ENCODE measurements at places on chromosomes 5 and 9. TPM values are rescaled to one million over a fixed set of nuclear protein-coding genes. Genes with fewer than 3 reads are reported as not detected.

Gene MYORG
- total RNA-seq: 11.9 TPM

Gene ADGRD2
- total RNA-seq: not detected

Gene ADAMTS16
- 1.8 TPM for total RNA-seq

GRCh38 chr9:114316605-114317230, 6.2 kb upstream of the ORM1 start:
- peak; percentile 7 for DNase-seq

DNA sequence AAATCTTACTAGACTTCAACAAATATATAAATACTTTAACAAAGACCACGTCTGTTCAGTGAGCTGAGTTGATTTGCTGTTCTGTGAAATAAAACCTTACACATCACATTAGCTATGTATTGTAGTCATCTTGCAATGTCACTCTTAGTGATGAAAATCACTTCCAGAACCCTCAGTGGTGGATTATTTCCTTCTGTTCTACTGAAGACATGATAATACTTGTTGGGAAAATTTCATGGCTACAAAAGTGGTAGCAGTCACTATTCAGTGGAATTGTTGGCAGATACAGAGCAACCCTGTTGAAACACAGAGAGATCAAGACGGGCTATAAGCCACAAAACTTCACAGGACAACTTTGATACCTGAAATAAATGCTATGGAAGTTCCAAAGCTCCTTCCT, 26.7 kb upstream of the FAM169A start:
- no peak for DNase-seq

DNA sequence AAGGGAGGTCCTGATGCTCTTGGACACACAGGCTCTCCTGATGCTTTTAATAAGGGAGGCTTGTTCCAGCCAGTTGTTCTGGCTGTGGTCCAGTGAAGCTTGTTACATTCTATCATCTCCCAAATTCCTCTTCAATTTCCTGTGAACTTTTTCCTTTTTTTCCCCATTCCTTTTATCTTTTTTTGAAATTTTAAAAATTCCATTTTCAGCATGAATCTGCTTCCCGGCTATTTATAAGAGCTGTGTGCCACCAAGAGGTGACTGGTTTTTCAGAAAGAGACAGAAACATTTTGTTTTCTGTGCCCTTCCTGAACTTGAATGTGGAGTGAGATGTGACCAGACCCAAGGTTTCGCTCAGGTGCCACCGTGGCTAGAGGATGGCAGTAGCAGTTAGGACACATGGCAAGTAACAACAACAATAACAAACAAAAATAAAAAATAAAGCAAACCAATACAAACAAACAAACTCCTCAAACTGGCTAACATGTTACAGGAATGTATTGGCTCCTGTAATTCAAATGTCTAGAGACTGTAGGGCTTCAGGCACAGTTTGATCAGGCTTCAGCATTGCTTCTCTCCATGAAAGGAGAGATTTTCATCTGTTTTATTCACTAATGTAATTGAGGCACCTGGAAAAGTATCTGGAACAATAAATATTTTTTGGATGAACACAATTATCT, 121.1 kb downstream of the BOD1 start:
- DNase-seq: no peak

GRCh38 chr5:108101130-108101529, 280.8 kb downstream of the FBXL17 start:
- DNase-seq: no peak

- no peak for DNase-seq
Observed at GRCh38 chr5:139443831-139444453, 4.6 kb upstream of the DNAJC18 start.

DNA sequence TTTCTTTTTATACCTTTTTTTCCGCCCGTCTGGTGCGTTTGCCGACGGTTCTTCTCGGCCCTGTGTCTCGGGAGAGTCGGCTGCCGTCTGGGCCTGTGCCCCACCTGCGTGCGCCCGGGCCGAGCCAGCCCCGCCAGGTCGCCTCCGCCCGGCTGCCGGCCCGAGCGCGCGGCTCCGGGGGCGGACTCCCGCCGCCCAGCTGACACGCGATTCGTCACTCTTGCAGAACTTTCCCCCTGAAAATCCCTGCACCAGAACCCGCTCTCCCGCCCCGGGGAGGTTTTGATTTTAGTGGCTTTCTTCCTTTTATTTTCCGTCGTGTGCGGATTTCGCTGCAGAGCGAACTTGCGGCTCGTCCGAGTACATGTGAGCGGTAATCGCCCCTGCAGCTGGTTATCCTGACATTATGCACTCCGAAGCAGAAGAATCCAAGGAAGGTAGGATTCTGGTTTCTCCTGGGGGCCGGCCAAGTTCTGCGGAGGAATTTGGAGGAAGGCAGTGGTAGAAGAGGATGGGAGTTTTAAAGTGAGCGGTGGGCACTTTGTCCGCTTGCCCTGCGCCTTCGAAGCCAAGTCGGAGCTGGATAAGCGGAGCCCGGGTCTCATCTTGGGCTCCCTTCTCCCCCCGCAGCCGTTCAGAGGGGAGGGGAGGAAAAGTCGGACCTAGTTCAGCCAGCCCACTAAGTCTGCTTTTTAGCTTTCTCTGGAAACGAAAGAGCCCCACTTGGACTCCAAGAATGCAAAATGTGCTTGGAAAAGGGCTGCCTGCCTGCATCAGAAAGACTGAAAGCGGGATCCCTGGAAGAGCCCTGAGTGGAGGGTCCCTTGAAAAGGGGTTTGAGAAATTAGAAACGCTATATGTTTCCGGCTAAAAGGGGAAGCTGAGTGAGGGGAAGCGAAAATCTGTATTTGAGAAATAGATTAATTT, at the start of gene TNFAIP8:
Gene TNFAIP8, plus strand, starts transcription at position 335 of the 927 bp plus-strand sequence. Its CDS starts 72 bp downstream, at position 407.
- peak; percentile 69 for DNase-seq

DNA sequence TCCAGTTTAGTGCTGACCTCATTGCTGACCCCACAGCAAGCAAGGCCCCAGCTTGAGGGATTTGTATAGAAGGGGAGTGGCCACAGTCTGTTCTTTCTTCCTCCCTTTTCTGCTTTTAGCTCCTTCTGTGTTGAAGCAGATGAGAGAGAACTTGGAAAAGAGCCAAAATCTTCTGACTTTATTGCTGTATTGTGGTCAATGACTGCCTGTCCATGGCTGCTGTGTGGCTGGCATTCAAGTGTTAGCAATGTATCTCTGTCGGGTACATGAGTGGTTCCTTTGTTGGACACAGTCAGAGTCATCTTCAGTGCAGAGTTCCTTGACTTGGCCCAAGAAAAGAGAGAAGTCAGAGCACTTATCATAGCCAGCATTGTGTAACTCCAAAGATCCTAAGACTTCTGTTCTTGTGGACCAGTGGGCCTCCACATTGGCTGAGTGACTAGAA, 154.1 kb downstream of the LRRC70 start:
- no peak for DNase-seq

DNA sequence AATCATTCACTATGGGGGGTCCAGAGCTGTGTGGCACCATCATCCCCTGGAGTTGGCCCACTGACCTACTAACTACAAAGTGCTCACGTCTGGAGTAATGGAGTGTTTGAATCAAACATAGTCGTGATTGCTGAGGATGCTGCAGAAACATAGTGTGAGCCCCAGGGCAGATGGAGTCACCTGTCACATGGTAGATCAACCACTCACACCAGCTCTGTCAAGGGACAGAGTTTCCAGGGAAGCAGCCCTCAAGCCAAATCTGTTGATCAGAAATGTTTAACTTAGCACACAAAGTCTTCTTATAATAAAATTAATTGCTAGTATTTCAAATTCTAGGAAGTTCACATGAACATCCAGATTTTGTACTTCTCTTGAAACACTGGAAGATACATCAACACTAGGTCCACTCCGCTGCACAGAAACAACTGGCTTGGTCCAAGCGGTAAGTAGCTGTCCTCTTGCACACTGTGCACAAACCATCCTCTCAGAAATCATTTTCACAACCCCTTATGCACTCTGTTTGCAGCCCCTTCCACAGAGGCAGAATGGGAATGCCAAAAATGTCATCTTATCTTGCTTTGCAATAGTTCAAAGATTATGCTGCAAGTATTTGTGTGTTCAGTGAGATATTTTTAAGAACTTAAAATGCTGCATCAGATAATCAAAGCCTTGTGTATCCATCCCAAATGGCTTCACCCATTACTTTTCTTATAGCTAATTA, 191.0 kb downstream of the EPB41L4A start:
- DNase-seq: no peak

- DNase-seq: peak; percentile 82
Observed at GRCh38 chr5:109410389-109411148, 795 bp upstream of the PJA2 start.

DNA sequence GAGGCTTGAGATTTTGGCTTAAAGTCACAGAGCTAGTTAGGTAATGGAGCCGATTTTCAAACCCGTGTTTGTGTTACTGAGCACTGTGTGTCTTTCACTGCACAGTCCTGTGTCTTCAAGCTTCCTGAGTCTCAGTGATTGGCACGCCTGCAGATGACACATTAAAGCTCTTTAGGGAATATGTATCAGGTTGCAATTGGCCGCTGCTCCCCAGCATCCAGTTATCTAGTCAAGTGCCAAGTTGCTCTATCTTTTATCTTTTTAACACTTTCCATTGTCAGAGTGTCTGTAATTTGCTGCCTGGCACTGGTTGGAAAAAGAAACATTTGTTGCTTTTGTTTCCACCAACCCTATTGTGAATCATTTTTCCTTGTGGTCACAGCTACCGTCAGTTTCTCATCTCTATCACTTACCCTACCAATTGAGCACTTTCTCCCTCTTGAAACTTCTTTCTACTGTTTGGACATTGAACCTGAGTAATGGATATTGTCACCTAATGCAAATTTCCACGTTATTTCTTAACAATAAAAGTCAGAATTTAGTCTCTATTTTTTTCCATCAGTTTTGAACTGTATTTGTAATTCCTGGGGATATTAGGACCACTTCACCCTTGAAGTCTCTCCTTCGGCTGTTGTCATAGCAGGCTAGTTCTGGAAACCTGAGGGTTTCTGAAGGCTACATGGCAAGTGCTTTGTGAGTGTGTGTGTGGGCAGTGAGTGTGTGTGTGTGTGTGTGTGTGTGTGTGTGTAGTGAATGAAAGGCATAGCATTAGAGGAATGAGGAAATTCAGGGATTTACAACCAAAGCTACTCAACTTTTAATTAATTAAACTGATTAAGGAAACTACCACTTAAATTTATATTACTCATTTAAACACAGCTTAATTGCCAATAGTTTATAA, 274.3 kb downstream of the ISL1 start:
- DNase-seq: no peak

- DNase-seq: no peak
Observed at GRCh38 chr5:54756796-54757402, 228.5 kb downstream of the ESM1 start.

DNA sequence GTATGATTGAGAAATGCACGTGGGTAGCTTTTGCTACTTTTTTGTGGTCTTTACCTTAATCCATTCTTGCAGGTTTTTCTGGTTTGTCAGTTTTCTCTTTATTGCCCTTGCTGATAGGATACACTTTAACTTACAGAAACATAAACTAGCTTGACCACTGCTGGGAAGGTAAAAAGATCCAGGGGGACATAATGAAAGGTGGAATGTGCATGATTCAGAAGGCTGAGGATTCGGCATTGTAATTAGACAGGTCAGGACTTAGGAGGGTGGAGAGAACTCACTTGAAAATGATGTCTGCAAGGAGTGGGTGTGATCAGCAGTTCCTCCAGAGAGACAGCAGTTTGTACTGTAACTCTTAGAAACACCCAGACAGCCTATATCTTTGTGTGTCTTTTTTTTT, 19.8 kb upstream of the TXNDC8 start:
- no peak for DNase-seq

DNA sequence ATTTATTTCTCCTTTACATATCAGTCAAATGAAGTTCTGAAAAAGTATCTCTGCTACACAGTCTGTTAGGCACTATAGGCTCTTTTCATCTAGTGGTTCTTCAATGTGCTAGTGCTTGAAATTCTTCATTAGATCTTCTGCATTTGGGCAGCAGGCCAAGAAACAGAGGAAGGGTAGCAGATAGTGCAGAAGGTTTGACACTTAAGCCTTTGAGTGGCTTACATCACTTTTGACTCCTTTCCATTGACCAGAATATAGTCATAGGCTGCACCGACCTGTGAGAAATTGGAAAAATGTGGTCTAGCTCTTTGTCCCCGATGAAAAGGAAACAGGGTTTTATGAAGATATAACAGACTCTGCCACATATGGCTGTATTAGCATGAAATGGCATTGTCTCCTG, 459.5 kb upstream of the PTGER4 start:
- no peak for DNase-seq

GRCh38 chr5:172004824-172005237, 1.6 kb downstream of the FBXW11 start:
- DNase-seq: no peak

DNA sequence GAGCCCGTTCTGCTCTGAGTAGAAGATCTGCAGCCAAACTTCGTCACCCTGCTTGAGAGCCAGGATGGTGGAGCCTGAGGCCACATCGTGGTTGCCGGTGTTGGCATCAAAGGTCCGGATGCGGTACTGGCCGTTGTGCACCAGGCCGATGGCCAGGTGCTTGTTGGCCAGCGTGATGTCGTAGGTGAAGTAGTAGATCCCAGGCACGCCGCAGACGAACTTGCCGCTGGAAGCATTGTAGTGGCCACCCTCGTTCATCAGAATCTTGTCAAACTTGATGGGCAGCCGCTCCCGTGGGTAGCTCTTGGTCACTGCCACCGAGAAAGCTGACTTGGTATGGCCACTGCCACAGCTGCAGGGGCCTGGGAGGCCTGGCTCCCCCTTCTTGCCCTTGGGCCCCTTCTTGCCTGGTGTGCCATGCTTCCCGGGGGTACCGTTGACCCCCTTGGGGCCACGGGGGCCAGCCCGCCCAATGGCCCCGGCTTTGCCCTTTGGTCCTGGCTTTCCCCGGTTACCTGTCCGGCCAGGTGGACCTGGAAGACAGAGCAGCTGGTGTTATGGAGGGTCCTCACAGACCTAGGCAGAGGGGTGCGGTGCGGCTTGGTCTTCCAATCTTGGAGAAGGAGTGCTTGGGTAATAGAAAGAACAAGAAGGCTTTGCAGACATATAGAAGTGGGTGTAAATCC, 21.0 kb downstream of the C1QTNF2 start:
- DNase-seq: no peak

- DNase-seq: no peak
Observed at GRCh38 chr5:14671414-14671813, 6.9 kb downstream of the OTULIN start.

GRCh38 chr9:11086561-11086960, 473.8 kb upstream of the PTPRD start:
- no peak for DNase-seq

- DNase-seq: no peak
Observed at GRCh38 chr9:131349522-131349880, 44.4 kb upstream of the PRRC2B start.

GRCh38 chr9:127545196-127546124, 66.6 kb upstream of the STXBP1 start:
- peak; percentile 98 for DNase-seq

- DNase-seq: no peak
Observed at GRCh38 chr9:70954126-70954525, 167.3 kb downstream of the TRPM3 start.

GRCh38 chr5:58871648-58872242, 288.9 kb downstream of the RAB3C start:
- DNase-seq: no peak

GRCh38 chr5:55226934-55227663, at the start of gene MCIDAS:
Gene MCIDAS (minus strand): TSS chr5:55227315. CDS start chr5:55227138, 177 bp downstream.
- DNase-seq: peak; percentile 87

- no peak for DNase-seq
Observed at GRCh38 chr5:174733836-174734235, 9.5 kb downstream of the MSX2 start.

- no peak for DNase-seq
Observed at GRCh38 chr9:108956022-108956630, 21.9 kb downstream of the ABITRAM start.

GRCh38 chr5:112965733-112966306, 10.8 kb upstream of the DCP2 start:
- no peak for DNase-seq
